ENCODE measurements at places on chromosomes 3 and 15.

DNA sequence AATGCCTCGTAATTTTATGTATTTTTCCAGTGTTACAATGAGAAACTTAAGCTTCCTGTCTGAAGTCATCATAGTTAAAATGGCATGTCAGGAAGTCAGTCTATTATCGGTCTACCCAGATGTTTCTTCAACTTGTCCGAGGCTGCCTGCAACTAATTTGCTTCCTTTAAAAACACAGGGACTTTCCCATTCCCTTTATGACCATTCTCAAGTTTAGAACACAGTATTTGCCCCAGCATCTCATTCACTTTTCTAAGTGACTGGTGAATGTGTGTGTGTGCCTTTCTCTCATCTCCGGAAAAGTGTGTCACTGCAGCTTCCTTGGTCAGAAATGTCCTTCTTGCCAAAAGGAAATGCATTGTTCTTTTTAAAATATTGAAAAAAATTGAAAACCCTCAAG, 466.6 kb downstream of the RAP2B start:
- no peak for DNase-seq

DNA sequence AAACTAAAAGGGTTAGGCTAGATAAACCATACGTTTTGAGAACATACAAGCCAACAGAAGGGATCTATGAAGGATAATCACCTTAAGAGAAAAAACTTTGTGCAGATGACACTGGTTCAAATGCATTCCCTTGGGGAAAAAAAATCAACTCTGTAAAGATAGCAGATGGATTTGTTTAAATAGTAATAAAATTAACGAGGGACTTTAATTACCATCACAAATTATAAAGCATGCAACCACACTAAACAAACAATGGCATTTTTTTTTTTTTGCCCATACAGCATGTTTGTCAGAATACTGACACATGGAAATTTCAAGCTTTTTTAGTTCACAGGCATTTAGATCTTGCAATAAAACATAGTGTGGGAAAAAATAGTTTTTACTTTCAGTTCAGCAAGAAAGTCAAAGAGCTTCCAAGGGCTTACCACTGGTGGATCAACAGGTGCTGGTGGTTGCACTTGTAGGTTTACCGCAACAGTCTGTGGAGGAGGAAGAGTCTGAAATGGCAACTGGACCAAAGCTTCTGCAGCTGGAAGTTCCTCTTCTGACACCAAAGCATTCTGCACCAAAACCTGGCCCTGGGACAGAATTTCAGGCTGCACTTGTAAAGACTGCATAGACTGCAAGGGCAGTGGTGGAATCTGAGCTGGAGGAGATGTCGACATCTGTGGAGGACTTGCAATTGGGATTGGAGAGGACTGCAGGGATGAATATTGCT, 53.1 kb downstream of the PHC3 start:
- no peak for DNase-seq

- DNase-seq = peak; percentile 86
Measured at GRCh38 chr15:75202251-75203016, 752 bp downstream of the C15orf39 start.

GRCh38 chr15:89052474-89052873, 35.8 kb upstream of the ABHD2 start:
- DNase-seq = no peak

DNA sequence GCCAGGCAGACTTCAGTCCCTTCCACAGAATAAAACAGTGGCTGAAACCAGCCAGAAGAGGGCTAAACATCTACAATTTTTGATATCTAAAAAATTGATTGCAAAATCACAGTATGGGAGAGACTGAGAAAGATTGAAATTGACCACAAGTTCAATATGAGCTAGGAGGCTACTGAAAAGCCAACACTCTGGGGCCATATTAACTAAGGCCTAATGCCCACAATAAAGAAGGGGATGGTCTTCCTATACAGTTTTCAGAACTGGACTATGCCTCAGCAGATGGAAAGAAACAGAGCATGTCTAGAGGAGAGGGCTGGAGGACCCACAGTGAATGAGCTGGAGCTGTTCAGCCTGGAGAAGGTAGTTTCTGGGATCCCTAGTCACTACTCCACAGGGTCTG, 53.2 kb downstream of the WNT7A start:
- DNase-seq = no peak

GRCh38 chr3:158896729-158897128, 94.9 kb downstream of the MFSD1 start:
- DNase-seq = no peak

DNA sequence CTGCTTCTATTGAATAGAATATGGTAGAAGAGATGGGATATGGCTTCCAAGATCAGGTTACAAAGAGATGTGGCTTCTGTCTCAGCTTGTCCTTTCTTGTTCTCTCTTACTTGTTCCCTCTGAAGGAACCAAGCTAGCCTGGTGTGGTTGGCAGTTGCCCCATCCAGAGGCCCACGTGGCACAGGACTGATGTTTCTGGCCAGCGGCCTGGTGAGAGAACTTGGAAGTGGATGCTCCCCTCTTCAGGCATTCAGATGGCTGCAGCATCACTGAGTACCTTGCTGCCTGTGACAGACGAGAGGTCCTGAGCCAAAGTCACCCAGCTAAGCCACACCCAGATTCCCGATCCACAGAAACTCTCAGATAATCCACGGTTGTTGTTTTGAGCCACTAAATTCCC, 183.6 kb downstream of the NSMCE3 start:
- DNase-seq = no peak

DNA sequence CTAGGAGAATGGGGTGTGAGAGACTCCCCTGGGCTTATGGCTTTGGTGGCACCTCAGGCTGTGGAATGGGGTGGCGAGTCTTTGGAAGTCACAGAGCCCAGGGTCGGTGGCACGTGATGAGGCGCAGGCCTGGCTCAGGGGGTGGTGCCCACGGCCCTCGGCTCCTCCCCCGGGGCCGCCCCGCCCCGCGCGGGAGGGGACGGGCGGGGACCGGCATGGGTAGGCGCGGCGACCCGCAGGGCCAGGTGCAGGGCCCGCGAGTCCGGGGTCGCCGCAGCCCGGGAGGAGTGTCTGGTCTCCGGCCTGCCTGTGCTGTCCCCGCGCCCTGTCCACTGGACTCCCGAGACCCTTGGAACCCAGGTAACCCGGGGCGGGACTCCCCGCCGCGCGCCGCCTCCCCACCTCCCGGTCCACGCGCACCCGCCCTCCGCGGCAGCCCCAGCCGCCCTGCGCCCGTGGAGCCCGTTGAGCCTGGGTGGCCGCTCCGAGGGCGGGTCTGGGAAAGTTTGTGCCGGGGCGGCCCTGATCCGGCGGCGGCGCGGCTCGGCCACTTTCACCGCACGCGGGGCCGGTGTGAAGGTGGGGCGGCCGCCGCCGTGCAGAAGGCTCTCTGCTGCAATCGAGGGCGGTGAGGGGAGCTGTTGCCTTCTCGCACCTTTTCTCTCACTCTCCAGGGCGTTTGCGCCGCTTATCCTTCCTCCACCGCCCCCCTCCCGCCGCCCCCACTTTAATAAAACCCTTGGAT, at the start of gene PAQR5:
TSS of gene PAQR5 (plus strand) at position 216 of the 745 bp plus-strand sequence. CDS start 61,169 bp downstream, outside the sequence.
- no peak for DNase-seq

DNA sequence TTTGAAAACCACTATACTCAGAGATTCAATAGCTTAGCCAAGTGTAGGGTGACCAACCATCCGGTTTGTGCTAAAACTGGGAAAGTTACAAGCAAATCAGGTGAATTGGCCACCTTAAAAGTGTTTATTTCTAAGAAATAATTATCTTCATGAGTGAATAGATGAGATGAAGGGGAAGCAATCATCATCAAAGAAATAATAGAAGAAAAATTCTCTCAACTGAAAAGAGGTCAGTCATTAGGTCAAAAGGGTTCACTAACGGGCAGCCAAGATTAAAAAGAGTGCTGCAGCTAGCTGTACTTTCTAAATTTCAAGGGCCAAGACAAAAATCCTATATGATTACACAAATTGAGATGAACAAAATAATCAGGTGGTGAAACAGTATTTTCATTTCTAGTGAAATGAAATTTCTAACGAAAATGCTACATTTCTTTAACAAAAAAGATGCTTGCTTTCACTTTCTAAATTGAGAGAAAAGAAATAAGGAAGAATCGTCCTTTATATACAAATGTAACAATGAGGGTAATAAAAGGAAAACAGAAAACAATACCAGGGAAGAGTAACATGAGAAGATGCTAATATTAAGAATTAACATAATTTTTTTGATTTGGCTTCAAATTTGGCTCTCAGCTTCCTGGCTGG, 34.7 kb upstream of the TSC22D2 start:
- DNase-seq = no peak

- no peak for DNase-seq
Measured at GRCh38 chr15:33968224-33968623, at the start of gene CHRM5. TSS of gene CHRM5 (plus strand) at chr15:33968497. CDS start at chr15:34062718, 94,221 bp downstream.

DNA sequence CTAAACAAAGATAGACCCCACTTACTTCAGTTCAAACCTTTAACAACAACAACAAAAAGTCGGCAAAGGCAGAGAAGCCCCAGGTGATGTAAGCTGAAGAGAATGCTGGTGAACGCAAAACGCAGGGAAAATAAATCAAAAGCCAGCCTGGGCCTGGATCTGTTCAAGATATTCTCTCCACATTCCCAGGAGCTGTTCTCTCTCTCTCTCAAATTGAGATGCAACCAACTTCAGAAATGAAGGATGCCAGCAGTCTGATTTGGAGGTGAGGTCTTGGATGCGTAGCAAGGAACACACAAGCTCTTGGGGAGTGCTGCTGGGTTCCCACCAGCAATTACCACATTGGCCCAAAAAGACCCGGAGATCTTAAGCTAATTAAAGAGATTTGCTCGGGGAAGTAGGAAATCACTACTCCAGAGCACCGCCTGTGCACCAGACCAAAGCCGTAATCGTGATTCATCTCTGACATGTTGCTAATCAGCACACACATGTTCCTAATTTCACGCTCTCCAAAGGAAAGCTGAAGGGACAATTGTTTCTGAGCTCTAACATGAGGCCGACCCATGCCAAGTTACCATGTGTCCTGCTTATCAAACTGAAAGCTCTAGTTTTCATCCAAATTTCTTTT, 37.1 kb downstream of the IL17RD start:
- no peak for DNase-seq

DNA sequence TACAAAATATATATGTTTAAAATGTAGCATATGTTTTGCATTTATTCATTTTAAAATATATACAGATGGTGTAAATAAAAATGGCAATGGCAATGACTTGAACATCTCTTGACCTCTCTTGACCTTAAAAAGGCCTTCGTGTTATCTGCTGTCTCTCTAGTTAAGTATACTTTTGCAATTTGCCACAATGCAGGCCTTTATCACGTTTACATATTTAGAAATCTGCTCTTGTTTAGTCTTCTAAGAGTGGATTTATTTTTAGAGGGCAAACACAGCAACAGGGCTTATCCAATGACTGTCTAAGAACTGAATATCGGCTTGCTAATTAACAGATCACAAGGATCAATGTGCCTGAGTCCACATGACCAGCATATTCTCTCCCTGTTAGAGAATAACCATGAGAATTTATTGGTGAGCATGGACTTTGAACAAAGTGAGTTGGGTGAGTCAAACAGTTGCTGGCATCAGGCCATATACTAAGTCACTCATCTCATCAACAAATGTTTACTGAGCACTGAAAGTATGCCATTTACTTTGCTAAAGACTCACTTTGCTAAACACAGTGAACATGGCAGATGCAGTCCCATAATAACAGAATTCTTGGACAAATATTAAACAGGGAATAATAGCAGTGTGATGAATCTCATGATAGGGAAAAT, 48.2 kb downstream of the MDFIC2 start:
- DNase-seq = no peak

- no peak for DNase-seq
Measured at GRCh38 chr15:45376300-45376928, 1.9 kb downstream of the GATM start.

DNA sequence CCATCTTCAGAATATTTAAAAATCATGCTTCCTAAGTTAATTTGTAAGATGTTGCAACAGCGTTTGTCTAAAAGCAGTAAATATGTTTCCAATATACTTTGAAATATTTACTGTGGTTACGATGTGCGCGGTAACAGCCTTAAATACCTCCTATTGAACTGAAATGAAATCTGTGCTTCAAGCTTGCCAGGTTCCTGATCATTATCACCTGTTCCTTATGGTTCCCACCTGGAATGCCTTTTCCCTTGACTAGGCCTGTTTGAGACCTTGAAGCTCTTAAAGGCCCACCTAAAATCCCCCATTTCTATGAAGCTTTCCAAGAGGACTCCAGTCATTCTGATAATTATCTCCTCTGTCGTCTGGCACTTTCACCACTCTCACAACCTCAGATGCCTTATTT, 146.7 kb downstream of the NAALADL2 start:
- no peak for DNase-seq

DNA sequence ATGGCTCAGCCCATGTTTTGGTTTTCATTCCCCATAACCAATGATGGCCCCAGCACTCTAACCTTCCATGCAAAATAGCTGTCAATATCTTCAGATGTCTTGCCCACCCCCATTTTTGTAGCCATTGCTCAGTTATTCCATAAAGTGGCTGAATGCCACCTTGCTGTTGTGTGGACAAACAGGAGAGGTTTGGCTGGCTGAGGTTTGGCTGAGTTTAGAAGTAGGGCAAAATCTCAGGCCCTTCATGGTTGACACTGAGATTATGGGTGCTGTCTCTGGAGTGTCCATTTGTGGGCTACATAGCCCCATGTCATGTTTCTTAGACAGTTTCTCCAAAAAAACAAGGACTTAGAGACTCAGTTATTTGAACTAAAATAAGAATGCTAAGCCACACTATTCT, 96.9 kb downstream of the TCF12 start:
- DNase-seq = no peak

- DNase-seq = no peak
Measured at GRCh38 chr15:101625184-101625583, 27.0 kb downstream of the TM2D3 start.

- DNase-seq = no peak
Measured at GRCh38 chr3:126937533-126937932, 45.4 kb upstream of the PLXNA1 start.

GRCh38 chr15:88970232-88970631, 57.1 kb upstream of the MFGE8 start:
- DNase-seq = no peak

GRCh38 chr3:175857666-175858270, 998.6 kb downstream of the NAALADL2 start:
- DNase-seq = no peak

GRCh38 chr15:75140080-75140879, 61.4 kb upstream of the C15orf39 start:
- no peak for DNase-seq
